ENCODE measurements at places on chromosomes 5 and 9.

DNA sequence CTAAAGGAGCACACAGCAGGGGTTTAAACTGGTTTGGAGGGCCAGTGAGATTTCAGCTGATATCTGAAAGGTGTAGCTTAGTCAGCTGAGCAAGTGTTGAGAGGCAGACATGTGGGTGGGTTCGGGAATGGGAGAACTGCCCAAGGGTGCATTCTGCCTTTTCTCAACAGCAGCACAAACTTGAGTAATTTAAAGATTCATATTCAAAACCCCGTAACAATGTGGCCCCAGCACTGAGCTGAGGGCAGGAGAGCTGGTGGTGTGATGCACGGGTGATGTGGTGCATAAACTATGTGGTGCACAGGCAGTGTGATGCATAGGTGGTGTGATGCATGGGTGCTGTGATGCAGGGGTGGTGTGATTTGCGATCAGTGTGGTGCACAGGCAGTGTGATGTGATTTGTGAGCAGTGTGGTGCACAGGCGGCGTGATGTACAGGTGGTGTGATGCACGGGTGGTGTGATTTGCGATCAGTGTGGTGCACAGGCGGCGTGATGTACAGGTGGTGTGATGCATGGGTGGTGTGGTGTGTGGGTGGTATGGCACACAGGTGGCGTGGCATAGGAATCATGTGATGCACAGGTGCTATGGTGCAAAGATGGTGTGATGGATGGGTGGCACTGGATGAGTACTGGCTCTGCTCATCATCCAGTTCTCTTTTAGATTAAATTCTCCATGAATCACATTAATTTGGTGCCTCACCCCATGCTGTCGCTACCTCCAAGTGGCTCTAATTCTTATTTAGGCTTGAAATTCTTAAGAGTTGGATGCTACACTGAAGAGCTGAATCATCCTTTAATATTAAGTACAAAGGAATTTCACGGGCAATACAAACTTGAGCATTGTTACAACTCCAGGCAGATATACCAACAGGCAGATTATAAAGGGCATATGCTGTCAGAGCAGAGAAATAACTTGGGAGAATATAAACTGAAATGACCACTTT is 53.6 kb downstream of the DAP start:
- no peak for DNase-seq

- DNase-seq, result no peak
Observed at GRCh38 chr9:112145886-112146285, 29.2 kb downstream of the SUSD1 start.

DNA sequence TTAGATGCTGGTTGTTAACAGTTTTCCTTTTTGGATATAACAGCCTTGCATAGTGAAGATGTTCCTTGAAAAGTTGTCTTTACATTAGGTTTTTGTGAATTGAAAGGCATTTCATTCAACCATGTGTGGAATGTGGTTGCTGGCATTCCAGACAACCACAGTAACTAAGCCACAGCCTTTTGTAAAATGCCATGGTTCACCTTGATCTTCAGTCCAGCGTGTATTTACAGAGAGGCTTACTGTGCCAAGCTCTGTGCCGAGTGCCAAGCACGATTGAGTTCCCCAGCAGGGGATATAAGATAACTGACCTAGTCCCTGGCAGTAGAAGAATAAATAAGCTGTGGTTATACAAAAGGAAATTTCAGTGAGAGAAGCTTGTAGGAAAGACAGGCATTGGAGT is 4.9 kb downstream of the EXOSC2 start:
- no peak for DNase-seq

- DNase-seq, result no peak
Observed at GRCh38 chr5:120055858-120056257, 408.2 kb upstream of the PRR16 start.

GRCh38 chr9:20781092-20781491 is 97.0 kb downstream of the FOCAD start:
- no peak for DNase-seq

DNA sequence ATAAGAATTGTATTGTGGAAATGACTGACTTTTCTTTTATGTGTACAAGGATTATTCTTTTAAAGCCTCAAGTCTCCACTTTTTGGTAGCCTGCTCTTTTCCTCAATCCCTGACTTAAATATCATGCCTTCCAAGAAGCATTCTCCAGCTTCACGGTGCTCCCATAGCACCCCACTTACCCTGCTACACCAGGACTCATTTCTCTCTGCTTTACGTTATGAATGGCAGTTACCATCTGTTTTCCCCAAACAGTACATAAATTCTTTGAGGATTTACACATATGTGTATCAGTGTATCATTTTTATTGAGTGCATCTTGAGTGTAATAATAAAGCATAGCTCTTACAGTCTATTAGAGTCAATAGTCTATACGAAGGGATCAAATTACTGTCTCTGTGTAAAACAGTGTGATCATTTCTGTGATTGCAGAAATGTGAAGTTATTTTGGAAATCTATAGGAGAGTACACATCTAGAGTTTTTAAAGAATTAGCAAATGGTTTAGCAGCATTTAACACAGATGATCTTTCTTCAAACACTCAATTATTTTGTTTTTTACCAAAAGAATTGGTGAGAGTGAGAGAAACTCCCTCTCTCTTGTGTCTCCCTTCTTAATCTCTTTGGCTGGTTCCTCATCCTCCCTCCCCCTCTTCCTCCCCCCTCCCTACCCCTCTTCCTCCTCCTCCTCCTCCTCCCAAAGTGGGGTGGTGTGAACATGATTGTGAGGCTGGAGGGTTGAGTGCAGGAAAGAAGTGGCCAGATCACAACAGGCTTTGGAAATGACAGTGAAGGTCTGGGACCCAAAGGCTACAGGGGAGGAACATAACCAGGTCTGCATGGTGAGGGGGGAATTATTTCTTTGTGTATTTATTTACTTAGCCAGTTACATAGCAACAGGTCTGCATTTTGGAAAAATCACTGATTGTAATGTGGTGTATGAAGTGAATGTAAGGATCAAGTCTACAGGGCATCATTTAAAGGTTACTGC is 27.6 kb upstream of the ECM2 start:
- DNase-seq, result no peak

DNA sequence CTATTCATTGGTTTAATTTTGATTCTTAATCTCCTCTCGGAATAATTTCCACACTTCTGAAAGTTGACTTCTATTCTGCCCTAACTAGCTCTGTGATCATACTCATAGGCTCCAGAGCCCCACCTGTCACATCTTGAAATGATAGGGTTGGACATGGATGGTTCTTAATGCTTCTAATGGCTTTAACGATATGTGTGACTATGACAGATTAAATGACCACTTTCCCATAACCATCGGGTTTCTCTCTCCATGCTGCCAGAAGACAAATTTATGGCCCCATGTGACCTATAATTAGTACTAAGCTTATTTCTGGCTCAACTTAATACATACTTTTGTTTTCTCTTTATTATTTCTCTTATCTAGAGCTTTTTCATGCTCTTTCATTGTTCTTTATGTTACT is 251.1 kb upstream of the TUT7 start:
- no peak for DNase-seq

DNA sequence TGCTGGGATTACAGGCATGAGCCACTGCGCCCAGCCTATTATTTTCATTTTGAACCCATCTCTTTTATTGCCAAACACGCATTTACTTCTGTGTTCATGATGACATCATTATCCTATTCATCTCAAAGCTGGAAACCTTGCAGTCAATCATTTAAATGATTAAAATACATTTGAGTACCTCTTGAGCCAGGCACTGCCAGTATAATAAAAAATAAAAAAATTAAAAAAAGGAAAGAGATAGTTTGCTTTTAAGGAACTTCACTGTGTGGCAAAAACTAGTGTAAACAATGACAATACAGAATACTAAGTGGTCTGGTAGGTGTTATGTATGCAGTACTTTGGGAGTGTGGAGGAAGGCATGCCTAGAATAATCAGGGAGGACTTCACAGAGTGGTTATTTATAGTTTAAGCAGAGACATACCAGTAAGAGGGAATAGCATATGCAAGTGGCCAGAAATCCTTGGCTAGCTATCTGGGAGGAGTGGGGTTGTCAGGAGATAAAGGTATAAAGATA is 8.6 kb downstream of the NSD1 start:
- DNase-seq, result no peak

DNA sequence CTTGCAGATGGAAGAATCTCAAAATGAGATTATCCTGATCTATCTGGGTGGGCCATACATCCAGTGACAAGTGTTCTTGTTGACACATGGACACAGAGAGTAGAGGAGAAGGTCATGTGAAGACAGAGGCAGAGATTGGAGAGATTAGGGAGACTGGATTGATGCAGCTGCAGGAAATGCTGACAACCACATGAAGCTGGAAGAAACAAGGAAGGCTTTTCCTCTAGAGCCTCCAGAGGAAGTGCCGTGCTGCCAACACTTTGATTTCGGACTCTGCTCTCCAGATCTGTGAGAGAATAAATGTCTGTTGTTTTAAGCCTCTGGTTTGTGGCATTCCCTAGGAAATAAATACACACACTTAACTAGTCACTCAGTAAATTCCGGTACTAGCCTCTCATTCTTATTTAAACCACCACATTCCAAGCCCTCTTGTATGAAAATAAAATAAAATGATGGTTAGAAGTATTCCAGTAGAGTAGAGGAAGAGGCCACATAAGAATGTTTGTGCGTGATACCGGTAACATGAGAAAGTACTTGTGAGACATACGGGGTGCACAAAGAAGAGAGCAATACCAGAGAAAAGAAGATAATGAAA is 110.9 kb upstream of the DMAC1 start:
- DNase-seq, result no peak

DNA sequence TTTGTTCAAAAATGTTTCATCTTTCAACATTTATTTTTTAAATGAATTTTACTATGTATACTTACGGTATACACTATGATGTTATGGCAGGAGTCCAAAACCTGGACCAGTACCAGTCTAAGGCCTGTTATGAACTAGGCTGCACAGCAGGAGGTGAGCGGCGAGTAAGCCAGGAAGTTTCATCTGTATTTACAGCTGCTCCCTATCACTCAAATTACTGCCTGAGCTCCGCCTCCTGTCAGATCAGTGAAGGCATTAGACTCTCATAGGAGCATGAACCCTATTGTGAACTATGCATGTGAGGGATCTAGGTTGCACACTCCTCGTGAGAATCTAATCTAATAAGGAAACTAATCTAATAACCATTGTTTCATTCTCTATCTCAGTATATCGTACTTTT is 715.5 kb upstream of the PTPRD start:
- DNase-seq, result no peak

- no peak for DNase-seq
Observed at GRCh38 chr9:132008184-132008803, 71.4 kb downstream of the MED27 start.

DNA sequence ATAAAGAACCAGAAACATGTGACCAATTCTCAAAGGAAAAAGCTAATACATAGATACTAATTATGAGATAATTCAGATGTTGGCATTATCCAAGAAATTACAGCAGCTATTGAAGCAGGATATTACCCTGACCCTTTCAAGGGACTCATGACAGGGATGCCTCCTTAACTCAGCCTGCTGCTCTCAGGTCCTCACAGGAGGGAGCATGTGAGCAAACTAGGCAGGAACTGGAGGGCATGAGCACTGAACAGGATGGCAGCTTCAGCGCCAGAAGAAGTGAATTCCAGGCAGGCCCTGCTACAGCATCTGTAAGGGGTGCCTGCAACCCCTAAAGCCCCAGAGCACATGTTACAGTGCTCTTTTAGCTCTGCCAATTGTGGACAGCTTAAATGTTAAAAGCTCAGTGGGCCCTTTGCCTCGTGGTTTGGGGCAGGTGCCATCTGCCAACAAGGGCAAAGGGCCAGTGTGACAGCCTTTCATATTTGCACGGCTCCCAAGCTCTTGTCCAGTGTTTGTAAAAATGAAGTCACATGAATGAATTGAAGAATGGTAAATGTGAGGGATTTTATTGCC is 464.7 kb upstream of the COX7C start:
- DNase-seq, result no peak

- DNase-seq, result no peak
Observed at GRCh38 chr9:134357631-134358025, 31.4 kb downstream of the RXRA start.

- DNase-seq, result no peak
Observed at GRCh38 chr5:64666078-64666477, 24.2 kb upstream of the SHISAL2B start.

DNA sequence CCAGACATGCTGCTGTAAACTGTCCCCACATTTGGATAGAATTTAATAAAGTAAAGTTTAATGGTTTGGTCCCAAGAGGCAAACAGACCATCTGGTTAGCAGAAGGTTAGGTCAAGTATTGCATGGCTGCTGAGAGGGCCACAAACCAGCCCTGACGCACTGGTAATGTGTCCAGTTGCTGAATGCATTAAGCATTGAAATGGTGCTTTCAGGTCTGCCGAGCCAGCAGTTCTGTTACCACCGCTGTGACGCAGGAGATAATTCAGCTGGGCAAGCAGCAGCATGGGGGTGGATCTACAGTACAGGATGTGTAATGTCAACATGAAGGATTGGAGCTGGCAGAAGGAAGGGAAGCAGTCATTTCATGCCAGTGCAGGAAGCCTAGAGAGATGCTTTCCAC is 16.0 kb downstream of the ZNF462 start:
- DNase-seq, result no peak

- DNase-seq, result no peak
Observed at GRCh38 chr5:179199246-179199645, 139.1 kb downstream of the ZNF354C start.

DNA sequence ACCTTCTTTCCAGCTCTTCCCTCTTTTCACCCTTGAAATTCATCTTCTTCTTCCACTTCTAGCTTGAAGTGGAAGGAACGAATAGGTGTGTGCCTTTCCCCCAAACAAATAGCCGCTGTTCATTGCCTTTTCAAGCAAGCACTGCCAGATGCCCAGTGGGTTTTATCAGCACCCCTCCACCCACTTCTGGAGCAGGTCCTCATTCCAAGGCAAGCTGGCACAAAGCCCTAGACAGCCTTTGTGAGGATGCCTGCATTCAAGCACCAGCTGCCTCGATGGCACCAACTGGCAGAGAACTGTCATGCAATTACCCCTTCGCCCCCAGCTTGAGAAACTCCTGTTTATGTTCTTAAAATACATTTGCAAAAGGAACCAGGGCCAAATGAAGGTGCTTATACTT is 36.5 kb downstream of the SERINC5 start:
- DNase-seq, result no peak

GRCh38 chr9:125883565-125884217 is 136.5 kb downstream of the PBX3 start:
- DNase-seq, result no peak

DNA sequence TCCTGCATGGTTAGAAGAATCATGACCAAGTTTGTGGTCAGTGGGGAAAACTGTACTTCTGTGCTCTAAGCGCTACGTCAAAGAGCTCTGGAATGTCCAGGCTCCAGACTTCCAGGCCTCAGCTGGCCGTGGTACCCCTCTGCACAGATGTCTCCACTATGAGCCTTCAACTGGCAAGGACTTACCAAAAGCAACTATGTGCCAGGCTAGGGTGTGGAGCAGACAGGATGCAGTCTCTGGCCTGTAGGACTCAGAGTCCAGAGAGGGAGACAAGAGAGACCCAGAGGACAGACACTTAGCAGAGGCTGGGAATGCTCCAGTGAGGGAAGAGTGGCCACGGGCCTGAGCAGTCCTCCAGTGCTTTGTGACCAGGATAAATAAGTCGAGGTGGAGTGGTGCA is 31.0 kb upstream of the TCF7 start:
- DNase-seq, result no peak
